ENCODE measurements at places on chromosomes 13 and 19.

DNA sequence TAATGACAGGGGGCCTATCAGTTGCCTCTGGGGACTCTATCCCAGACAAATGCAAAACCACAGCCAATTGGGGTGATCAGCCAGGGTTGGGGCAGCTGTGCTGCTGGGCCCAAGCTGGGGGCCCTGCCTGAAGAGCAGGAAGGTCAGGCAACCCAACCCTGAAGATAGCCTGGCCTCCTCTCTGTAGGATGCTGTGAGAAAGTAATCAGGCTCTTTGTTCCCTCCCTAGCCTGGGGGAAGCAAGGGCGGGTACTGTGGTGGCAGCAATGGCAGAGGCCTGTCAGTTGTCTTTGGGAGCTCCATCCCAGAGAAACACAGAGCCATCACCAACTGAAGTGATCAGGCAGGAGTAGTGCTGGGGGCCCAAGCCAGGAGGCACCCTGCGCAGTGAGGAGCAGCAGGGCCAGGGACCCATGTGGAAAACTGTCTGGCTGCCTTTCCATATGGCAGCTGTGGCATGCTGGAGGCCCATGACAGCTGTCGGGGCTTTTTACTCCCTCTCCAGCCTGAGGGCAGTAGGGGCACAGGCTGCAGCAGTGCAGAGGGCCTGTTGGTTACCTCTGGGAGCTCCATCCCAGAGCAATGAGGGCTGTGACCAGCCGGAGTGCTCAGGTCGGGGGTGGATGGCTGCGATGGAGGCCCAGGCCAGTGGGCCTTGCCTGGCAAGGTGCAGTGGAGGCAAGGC is 73.6 kb upstream of the ATP12A start:
- no peak for DNase-seq

- DNase-seq, result peak; percentile 72
Observed at GRCh38 chr19:3369337-3370213, 3.2 kb downstream of the NFIC start.

DNA sequence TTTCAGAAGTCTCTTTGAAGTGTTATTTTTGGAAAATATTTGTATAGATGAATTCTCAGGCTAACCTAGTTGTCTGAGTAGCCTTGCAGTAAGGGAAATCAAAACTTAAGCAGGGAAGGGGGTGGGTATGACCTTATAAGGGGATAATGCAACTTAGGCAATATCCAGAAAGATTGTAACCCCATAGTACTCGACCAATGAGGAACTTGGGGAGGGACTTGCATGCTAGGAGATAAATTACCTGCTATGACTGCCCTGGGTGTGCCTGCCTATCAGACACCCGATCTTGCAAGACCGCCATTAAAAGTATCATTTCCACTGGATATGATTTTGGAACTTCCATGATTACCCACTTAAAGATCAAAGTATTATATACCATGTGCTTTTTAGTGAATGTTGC is 23.0 kb upstream of the RFXAP start:
- DNase-seq, result no peak

- DNase-seq, result no peak
Observed at GRCh38 chr13:110286833-110287819, 19.8 kb downstream of the COL4A1 start.

- DNase-seq, result peak; percentile 97
Observed at GRCh38 chr19:2064788-2065524, 13.9 kb upstream of the MKNK2 start.

GRCh38 chr13:51158880-51159518 is 47.9 kb upstream of the C13orf42 start:
- no peak for DNase-seq

- DNase-seq, result no peak
Observed at GRCh38 chr13:72590091-72590740, 137.2 kb downstream of the MZT1 start.

DNA sequence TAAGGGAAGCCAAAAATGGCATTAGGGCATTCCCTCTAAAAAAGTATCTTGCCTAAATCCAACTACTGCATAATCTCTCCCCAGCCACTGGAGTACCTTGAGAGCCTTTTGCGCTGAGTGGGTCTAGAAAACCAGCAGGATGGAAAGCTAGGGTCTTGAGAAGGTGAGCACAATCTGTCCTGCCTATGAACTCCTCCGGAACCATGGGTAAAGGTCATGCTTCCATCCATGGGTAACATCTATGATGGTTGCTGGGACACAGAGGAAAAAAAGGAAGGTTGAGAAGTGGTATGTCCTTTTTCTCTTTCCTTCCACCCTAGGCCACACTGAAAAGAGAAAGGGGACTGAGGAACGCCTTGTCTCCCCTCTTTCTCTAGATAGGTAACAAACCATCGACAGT is 52.4 kb downstream of the ZNF676 start:
- no peak for DNase-seq

DNA sequence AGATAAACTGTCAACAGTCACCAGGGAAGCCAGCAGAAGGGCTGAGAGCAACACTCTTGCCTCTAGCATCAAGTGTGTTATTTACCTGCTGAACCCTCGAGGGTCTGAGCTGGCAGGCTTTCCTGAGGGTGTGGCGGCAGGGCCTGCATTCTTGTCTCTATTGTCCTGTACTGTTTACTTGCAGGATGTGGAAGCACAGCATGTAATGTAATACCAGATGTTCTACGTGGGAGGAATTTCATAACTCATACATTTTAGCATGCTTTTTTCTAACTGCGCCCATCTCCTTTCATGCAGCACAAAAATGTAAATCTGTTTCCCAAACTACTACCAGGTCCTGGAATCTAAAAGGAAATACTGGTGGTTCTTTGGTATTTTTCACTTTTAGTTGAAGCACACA is 153.1 kb downstream of the RGCC start:
- DNase-seq, result no peak

DNA sequence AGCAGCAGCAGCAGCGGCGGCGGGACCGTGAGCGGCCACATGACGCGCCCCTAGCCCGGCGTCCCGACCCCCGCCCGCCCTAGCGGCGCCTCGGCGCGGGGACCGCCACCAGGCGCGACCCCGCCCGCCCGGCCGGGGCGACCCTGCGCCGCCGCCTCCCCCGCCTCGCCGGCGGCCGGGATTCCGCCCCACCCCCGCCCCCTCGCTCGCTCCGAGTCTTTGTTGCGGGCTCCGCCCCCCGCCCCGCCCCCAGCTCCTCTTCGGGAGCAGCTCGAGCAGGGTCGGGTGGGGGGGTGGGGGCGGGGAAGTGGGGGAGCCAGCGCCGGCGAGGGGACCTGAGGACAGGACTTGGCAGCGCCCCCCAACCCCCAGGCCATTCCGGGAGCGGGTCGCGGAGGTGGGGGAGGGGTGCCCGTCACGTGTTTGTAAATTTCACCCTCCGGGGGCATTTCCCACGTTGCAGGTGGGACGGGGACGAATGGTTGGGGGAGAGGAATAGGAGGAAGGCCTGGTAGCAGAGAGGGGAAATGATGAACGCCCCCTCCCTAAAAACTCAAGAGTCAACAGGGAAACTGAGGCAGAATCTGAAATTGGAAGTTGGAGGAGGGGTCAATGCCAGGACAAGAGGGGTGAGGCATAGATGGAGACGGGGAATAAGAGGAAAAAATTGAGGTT is at the start of gene OLFM2:
Gene OLFM2 (minus strand): TSS at position 190 of the 675 bp plus-strand sequence. CDS start 149 bp downstream, at position 41.
- DNase-seq, result no peak

- DNase-seq, result no peak
Observed at GRCh38 chr13:53188120-53188519, 159.5 kb downstream of the OLFM4 start.

GRCh38 chr19:21314676-21315075 is 14.5 kb downstream of the ZNF708 start:
- peak; percentile 14 for DNase-seq

DNA sequence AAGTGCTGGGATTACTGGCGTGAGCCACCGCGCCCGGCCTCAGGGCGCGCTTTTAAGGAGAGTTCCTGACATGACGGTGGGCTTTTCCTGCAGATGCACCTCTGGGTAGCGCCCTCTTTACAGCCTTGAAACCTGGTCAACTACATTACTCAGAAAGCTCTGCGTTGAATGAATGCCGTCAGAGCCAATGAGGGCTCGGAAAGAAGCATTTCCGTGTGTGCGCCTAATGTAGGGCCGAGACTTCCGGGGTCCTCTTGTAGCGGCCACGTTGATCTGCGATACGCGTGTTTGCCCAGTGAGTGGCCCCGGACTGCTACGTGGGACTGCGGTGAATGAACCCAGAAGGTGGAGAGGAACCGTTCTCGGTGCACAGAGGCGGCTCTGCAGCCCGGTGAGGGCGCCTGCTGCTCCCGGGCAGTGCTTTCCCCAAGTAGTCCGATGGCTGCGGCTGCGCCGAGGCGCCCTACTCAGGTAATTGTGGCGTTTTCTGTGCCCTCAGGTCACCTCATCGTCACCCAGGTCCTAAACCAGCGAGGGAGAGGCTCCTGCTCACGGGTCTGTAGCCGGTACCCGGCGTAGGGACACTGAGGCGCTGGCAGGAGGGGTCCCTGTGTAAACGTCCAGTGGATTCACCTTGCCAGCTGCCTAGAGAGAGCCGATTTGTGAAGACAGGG is 4.9 kb upstream of the ZNF552 start:
- DNase-seq, result peak; percentile 96

- no peak for DNase-seq
Observed at GRCh38 chr13:114279146-114279545, 2.3 kb upstream of the UPF3A start.

DNA sequence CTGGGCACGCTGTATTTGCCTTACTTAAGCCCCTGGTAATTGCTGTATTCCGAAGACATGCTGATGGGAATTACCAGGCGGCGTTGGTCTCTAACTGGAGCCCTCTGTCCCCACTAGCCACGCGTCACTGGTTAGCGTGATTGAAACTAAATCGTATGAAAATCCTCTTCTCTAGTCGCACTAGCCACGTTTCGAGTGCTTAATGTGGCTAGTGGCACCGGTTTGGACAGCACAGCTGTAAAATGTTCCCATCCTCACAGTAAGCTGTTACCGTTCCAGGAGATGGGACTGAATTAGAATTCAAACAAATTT is 676 bp downstream of the BRCA2 start:
- DNase-seq, result no peak

- no peak for DNase-seq
Observed at GRCh38 chr13:104301171-104301975, 1235.2 kb upstream of the SLC10A2 start.

DNA sequence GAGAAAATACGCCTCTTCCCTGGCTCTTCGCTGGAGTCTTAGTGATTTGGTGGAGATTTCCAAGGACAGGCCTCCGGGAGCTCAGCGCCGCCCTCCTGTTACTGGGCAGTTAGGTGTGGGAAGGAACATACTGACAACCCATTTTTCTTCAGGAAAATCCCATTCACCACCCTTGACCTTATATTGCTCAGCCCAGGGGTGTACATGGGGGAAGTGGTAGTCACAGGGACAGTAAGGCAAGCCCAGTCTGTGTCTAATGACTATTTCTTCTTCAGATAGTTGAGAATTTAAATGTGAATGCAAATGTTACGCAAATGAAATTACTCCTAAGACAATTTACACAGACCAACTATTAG is 119.4 kb downstream of the UQCRFS1 start:
- no peak for DNase-seq

Data from G401 (cell line).